ENCODE measurements at places on chromosomes 1 and 21.
A peak's percentile ranks its signal among the peaks of the same experiment; 100 is the strongest.

DNA sequence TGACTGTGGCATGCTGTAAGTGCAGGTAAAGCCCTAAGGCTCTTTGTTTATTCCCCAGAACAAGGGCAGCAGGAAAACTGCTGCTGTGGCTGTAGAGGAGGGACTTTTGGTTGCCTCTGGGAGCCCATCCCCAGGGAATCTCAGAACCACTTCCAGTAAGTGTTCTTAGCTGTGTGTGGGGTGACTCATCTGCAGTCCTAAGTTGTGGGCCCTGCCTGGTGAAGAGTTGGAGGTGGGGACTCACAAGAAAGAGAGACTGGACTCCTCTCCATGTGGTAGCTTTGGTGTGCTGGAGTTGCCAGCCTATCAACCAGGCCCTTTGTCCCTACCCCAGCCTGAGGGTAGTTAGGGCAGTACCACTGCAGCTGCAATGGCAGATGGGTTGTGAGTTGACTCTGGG, 24.0 kb upstream of the DENND1B start:
- DNase-seq, result peak; percentile 20

DNA sequence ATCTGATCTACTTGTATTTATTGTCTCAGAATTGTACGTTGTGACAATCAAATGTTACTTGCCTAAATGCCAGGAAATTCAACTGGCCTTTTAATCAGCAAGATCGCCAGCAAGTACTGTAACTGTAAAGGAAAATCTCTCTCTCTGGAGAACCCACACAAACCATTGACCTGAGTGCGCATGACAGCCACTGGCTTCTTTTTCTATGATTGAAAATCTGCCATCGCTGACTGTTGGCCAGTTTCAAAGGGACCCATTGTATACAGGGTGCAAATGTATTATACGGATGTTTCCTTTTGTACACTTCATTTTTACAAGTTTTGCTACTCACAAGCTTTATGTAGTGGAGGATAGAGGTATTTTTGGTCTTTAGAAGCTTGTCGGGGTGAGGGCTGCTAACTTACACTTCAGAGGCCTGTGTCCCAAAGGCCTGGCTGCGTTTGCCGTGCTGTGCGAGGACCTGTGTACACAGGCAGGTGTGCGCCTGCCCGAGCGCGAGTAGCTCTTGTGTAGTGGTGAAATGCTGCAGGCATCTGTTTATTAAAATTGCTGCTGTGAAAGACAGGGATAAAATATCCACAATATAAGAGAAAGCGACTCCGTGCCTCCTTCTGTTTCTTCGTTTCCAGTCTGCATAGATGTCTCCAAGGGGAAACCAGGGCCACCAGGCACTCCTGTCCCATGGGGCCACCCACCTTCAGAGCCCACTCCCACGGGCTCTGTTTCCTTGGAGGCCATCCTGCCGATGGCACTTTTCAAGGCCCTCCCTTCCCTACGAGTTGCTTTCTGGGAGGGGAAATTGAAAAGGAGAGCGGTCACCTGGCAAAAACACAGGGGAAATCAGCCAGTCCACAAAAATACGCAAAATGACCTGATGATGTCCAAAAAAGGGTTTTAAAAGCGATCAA, 25.3 kb upstream of the TRAPPC10 start:
- DNase-seq, result no peak

DNA sequence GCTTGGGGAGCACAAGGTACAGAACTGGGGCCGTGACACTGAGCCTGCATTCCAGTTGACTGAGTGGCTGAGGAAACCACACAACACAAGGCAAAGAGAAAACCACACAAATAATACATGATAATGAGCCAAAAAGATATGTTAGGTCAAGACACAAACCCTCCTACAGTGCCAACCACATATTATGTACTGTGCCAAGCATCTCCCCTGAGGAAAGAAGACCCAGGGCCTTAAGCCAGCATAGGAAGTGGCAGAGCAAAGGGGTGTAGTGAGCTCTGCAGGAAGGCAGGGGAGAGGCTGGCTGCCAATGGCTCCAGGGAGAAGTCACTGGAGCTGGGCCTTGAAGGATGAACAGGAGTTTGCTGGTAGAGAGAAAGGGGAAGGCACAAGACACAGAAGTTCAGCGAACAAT, 28.2 kb downstream of the CTNNBIP1 start:
- DNase-seq, result no peak

GRCh38 chr21:40765811-40766210, 81.1 kb downstream of the DSCAM start:
- DNase-seq, result no peak

DNA sequence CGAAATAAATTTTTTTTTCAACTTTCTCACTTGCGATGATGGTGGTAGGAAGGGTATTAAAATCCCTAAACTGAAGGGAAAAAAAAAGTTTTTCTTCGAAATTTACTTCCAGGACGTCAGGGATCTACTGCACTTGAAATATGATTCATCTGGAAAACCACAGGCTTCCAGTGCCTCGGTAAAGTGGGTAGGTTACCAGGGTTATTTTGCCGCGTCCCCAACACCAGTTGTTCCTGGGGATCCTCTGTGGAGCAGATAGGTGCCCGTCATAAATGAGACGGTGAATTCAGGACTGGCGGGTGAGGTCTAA, 773 bp downstream of the RABIF start:
- DNase-seq, result no peak

DNA sequence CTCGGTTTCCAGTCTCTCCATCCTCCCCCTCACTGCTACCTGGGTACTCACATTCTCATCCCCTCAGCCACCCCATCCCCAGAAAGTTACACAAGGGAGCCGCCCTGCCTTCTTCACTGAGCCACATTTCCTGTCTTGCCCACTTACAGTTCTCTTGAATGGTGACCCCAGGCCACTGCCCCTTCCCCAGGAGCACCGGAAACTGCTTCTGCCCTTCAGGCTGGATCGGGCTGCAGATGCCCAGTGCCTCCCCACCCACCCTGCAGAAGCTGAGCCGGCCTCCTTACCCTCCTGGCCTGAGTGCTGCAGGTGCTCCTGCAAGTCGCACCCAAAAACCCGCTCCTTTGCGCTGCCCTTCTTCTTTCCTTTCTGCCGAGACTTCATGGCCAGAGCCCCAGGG, 450 bp downstream of the ARHGAP30 start:
- peak; percentile 5 for DNase-seq

DNA sequence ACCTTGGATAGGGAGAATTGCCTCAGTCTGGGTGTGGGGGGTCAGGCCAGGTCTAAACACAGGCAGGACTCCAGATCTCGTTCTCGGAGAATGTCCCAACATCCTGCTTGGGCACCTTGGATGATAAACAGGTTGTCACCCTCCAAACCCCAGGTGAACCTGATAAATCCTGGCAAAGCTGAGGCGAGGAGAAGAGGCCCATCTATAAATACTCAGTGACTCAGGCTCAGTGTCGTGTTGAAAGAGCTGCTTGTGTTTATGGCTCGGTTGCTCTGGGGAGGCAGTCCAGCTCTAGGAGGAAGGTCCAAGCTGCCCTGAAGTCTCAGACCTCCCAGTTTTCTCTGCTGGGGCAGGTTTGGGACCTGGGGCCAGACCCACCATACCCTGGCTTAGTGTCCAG, 15.8 kb upstream of the TRIM63 start:
- peak; percentile 80 for DNase-seq

DNA sequence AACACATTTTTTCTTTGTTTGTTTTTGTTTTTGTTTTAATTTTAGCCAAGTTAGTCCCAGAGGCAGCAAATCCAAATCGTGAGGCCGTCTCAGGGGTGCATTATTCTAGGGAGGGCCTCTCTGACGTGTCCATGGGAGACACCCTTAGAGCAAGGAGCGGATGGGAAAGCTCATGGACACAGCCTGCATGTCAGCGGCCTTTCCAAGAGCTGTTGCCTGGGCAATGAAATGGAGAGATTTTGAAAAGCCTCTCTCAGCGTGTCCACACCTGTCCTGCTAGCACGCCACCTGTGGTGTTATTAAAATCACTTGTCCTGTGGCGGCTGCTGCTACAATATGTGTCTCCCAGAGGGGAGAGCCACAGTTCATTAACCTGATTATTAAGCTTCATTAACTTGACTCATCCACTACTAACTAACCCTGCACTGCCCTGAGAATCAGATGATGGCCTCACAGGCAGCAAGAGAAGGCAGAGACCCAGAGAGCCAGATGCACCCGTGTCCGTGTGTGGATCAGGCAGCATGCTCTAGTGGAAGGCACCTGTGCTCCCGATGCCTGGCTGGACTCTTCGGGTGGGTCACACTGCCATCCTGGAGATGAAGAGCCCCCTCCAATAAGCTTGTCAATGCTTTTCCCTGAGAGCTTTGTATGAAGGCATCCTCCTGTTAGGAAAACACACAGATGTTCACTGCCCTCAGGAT, 133.3 kb downstream of the PGBD5 start:
- no peak for DNase-seq
